CD4-positive, alpha-beta T cell treated with Interleukin-10 for 1 hour (primary cell): ENCODE measurements at places on chromosomes 16 and 17.

DNA sequence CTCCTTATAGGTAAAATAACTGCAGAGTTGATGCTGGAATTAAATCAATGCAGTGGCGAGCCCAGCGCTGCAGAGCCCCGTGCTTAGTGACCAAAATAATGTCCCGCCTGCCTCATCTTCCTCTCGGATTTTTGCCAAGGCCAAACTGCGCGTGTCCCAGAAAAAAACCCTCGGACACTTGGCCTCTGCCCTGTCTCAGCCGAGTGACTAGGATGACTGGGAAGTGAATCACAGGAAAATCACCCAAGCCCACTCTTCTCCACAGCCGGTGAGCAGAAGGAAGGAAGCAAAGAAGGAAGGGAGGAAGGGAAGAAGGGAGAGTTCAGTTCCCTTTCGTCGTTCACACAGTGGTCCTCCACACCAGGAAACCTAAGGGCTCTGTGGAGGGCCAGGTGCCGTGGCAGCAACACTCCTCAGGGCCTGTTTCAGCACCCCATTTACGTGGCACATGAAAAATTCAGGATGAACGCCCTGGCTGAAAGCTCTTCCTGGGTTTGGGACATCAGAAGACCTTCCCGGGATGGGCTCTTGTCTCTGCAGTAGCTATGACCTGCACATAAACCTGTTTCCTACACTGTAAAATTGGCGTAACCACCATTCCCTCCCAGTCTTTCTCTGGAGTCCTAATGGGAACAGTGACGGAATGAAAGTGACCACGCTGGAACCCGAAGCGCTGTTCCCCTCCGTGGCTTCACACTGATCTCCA is 25.4 kb upstream of the HOXB13 start:
- DNase-seq: no peak

- no peak for DNase-seq
Measured at GRCh38 chr16:48091117-48091516, 64.7 kb downstream of the ABCC12 start.

DNA sequence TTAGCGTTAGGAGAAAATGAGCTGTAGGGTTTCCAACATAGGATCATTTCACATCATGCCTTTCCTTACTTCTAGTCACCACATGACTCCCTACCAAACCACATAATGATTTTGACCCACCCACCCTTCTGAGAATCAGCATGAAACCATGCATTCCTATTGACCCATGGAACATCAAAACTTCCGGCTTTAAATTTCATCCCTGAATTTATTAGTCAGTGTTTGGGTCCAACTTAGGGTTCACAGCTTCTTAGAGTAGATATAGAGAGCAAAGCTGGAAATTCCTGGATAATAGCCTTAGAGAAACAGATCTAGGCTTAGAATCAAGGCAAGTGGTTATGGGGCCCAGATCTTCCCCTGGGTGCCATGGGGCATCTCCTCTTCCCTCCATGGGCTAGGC is 162.6 kb downstream of the TOX3 start:
- DNase-seq: no peak

DNA sequence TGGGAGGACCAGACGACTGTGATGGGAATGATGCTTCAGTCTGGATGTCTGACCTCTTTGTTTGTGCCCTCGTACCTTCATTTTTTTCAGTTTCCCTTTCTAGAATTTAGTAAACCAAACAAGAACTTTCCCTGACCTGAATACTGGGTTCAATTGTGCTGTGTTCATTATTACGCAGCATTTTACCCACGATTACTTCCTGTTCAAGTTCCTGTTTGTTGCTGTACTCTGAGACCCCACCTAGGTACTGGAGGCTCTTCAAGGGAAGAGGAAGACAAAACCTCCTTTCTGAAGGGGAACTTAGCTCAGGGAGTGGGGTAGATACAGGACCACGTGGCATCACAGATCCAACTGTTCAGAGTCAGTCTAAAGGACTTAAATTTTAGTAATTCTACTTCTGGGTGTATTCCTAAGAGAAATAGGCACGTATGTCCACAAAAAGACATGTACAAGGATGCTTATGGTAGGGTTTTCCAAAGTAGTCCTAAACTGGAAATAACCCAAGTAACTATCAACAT is 9.2 kb upstream of the PRKCB start:
- DNase-seq: peak; percentile 75

GRCh38 chr17:60748204-60748603 is 70.6 kb downstream of the BCAS3 start:
- no peak for DNase-seq

GRCh38 chr16:8798535-8799157 is 1.0 kb downstream of the PMM2 start:
- DNase-seq: no peak

DNA sequence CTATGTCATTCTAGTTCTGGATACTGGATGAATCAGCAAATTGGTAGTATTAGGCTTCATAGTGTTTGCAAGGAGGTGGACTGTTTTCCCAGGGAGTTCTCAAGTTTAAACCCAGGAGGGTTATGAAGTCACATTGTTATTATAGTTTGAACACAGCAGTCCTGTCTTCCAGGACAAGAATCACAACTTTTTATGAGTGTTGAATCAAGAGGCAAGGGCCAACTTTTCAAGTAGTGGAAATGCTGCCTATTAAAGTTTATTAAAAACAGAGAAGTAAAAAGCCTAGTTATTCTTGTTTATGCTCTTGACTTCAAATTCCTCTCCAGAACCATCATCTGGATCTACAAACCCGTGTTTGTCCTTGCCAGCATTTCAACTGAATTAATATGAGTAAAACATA is 86.3 kb upstream of the GOT2 start:
- no peak for DNase-seq
